ENCODE measurements at places on chromosomes 2 and 18.

- no peak for DNase-seq
Observed at GRCh38 chr18:25826823-25827222, 263.6 kb downstream of the SS18 start.

GRCh38 chr2:97763176-97763845 lies 49.9 kb downstream of the ZAP70 start:
- no peak for DNase-seq

DNA sequence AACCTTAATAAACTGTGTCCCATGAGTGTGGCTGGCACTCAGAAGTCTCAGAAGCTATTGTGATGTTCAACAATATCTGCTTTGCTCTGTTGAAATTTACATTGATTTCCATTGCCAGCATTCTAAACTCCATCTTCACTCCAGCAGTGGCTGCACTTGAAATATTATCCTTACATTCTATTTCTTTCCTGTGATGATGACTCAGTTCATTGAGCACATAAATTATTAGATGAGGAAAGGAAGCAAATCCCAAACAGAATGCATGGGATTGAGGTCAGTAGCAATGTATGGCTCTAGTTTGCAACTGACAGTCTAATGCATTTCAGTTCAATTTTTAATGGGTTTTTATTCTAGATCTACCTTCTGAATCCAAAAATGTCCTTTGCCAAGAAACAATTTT lies 92.4 kb upstream of the TTN start:
- no peak for DNase-seq

- DNase-seq, result no peak
Observed at GRCh38 chr2:161085149-161085548, 75.1 kb upstream of the TANK start.

DNA sequence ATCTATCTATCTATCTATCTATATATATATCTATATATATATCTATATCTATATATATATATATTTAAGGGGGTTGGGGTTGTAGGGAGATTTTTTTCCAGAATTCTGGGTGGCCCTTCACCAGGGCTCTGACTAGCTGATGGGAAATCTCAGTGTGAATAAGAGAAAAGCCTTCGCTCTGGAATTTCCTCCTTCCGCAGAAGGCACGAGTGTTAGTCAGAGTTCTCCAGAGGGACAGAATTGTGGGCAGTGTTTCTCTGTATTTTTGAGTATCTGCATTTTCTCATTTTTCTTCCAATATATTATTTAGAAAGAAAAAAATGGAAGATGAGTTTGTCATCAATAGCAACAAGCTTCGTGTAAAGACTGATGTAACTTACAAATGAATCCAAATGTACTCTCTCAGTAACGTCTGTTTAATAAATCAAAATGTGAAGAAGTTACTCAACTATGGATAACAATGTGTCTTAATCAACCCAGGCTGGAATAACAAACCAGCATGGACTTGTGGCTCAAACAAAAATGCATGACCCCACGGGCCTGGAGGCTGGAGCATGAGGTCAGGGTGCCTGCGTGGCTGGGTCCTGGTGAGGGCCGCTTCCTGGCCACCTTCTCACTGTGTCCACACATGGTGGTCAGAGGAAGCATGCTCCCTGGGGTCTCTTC lies 10.6 kb upstream of the SNTG2 start:
- DNase-seq, result no peak

GRCh38 chr18:61574665-61575064 lies 241.4 kb downstream of the CDH20 start:
- no peak for DNase-seq

- DNase-seq, result no peak
Observed at GRCh38 chr2:36476411-36476810, 120.8 kb downstream of the CRIM1 start.

DNA sequence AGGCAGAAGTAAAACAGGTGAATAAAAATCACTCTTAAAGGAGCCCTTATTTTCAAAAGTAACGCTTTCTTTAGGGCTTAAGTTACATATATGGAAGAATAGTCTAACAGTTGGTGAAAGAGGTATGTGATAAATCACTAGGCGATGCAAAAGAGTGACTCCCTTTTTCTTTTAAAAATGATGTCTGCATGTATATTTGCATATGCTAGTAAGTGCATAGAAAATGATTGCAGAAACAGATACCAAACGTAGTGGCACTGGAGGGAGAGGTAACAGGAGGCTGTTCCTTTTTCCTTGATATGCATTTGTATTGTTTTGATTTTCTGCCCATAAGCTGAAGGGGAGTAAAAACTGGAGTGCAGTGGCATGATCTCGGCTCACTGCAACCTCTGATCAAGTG lies 158.3 kb downstream of the PRPF40A start:
- no peak for DNase-seq

- DNase-seq, result peak; percentile 87
Observed at GRCh38 chr2:60553495-60554073, at the start of gene BCL11A. TSS of gene BCL11A (minus strand) at chr2:60553654. CDS start at chr2:60553270, 384 bp downstream.

GRCh38 chr2:217086718-217087117 lies 226.9 kb upstream of the TNP1 start:
- no peak for DNase-seq

DNA sequence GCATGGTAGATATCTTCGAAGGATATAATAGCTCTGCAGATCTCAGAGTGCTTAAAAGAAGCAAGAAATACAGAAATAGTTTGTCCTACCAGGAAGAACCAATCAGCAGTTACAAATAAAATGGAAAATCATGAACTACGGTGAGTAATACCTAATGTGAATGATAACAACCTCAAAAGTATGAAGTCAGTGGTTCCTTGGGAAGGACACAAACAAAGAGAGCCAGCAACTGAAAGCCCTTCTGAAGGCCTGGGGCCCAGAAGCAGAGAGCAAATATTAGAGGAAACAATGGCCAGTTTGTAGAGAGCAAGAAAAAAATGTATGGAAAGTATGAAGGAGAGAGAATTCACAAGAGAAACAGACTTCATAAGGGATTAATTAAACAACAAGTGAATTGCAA lies 226.8 kb upstream of the CHST9 start:
- DNase-seq, result no peak

DNA sequence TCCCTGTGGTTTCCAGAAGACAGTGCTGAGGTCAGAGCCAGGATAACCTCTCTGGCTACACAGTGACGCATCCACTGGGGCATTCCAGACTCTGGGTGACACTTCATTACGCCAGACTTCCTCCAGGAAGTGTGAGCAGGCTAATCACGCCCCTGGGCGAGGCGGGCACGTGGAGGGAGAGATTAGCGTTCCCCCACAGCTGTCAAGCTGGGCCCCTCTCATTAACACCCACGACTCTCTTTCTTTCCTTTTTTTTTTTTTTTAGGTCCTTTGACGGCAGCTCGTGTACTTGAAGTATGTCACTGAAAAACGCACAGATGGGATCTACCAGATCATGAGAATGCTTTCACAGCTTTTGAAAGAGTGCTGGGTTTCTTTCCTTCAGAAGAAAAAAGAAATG lies 274.6 kb downstream of the AFF3 start:
- no peak for DNase-seq

GRCh38 chr2:88765154-88765888 lies 73.8 kb downstream of the RPIA start:
- DNase-seq, result peak; percentile 77

GRCh38 chr2:49490710-49491109 lies 336.4 kb upstream of the FSHR start:
- DNase-seq, result no peak

DNA sequence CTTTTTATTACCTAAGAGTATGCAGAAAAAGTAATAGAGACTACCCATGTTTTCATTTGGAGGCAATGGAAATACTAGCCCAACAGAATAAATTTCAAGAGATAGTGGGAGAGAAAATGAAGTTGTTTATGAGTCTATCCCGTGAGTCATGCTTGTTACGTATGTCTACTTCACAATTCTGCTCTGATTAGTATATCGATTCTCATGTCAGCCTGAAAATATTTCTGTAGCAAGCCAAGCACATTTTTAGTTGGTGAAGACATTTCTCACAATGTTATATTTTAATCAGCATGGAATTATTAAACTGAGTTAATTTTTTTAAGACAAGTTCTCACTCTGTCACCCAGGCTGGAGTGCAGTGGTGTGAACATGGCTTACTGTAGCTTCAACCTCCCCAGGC lies 346.1 kb downstream of the RPRM start:
- DNase-seq, result no peak

DNA sequence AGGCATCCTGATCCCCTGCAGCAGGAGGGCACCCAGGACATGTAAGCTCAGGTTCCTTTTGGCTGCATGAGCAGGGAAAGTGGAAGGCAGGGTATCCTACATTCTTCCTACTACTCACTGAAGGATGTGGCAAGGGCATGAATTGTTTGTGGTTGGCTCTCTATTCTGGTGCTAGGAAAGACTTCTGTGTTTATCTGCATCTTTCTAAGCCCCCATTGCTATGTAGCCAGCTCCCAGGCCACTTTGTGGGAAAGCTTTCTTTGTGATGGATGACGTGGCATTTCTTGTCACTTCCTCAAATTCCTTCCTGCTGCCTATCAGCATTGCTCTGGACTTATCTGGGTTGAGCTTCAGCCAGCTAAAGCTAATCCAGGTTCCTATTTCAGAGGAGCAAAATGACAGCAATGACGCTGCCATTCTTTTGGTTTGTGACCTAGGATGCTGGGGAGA lies 46.2 kb downstream of the MEIS1 start:
- no peak for DNase-seq

GRCh38 chr2:33321236-33321771 lies 155.1 kb upstream of the RASGRP3 start:
- no peak for DNase-seq

- no peak for DNase-seq
Observed at GRCh38 chr2:230694241-230694640, 18.4 kb upstream of the CAB39 start.

GRCh38 chr2:134513465-134513804 lies 205.4 kb downstream of the TMEM163 start:
- no peak for DNase-seq

DNA sequence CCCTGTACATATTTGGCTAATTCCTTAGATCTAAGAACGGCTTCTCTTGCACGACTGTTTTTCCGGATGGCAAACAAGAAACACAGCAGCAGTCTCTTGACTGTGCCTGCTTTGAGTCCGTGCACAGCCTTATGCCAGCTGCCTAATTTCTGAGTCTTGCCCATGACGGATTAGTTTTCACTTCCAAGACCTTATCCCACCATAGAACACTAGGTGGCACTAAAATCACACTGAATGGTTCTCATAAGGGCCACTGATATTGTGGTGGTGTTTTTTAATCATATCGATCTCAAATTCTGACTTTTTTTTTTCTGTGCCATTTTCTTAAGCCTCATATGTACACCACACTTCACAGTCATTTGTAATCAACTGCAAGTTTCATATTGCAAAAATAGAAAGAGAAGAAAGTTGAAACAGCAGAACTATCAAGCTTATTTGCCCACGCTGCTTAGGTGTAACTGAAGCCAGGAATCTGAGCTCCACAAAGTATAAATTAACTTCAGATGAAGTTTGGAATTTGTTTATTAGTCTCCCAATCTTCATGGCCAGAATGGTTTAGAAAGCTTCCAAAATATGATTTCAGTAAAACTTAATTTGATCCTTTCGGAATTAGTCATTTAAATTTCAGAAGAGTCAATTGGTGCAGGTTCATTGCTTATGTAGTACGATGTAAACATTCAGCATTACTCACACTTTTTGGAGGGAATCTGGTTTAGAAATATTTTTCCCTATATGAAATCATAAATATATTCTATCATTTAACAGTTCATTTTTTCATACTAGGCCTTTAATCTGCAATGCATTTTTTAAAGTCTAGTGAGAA lies 45.5 kb upstream of the SCN7A start:
- no peak for DNase-seq

DNA sequence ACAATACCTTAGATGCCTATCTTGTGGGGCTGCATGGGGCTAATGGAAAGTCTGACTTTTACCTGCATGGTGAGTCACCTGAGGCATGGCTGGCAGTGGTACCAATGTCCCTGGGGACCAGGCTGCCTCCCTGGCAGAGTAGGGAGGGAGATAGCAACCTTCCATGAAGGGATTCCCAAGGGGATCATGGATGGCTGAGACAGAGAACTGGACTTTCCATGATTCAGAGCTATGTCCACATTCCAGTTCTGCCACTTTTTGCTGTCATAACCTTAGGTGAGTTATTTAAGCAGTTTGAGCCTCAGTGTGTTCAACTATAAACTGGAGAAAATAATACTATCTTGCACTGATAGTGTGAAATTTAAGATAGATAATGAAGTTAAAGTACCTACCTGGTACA lies 178.6 kb downstream of the SETBP1 start:
- DNase-seq, result no peak

GRCh38 chr2:242031481-242032019 lies 162.0 kb downstream of the RTP5 start:
- peak; percentile 50 for DNase-seq

- DNase-seq, result no peak
Observed at GRCh38 chr2:228705318-228705717, 523.8 kb upstream of the SPHKAP start.

DNA sequence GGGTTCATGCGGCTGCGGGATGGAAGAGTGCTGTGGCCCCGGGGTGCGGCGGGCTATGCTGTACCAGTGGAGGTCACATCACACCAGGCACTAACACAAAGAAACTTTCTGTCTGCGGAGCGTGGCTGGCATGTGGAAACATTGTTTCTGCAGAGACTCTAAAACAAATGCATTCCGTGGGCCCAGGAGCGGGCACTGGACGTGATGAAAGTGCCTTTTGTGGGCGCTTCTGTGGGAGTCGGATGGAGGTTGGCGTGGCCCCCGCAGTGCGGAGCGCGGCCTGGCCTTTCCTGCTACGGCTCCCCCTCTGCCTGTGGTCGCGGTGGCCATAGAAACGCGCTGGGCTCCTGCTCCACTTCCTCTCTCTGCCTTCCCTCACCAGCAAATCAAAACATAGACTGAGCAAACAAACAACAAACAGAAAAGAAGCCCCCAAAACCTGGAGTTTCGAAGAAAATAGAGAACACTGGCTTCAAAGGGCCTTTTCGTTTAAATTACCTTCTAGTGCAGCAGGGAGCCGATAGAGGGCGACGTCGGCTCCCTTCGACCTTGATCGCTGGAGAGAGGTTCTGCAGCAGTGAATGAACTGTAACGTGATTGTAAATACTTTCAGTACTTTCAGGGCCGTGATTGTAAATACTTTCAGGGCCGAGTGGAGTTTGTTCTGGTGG lies 51.4 kb downstream of the KIF5C start:
- no peak for DNase-seq

DNA sequence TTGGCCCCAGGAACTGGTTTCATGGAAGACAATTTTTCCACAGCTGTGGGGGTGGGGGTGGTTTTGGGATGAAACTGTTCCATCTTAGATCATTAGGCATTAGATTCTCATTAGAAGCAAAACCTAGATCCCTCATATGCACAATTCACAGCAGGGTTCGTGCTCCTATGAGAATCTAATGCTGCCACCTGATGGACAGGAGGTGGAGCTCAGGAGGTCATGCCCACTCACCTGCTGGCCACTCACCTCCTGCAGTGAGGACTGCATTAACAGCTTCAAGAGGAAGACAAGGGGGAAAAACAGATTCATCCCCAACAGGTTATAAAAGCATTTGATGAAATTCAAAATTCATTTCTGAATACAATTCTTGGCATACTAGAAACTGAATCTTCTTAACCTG lies 38.5 kb downstream of the THAP4 start:
- DNase-seq, result no peak

- no peak for DNase-seq
Observed at GRCh38 chr2:78928502-78928901, 97.0 kb upstream of the REG3G start.

Data from Peyer's patch (tissue), 4 donors.